Stimulated activated CD4-positive, alpha-beta T cell treated with anti-CD3 and anti-CD28 coated beads, Interleukin-1b, Interleukin-23, amount 100 ng/mL, for 1 hour (primary cell): ENCODE measurements at places on chromosomes 1 and 21.

DNA sequence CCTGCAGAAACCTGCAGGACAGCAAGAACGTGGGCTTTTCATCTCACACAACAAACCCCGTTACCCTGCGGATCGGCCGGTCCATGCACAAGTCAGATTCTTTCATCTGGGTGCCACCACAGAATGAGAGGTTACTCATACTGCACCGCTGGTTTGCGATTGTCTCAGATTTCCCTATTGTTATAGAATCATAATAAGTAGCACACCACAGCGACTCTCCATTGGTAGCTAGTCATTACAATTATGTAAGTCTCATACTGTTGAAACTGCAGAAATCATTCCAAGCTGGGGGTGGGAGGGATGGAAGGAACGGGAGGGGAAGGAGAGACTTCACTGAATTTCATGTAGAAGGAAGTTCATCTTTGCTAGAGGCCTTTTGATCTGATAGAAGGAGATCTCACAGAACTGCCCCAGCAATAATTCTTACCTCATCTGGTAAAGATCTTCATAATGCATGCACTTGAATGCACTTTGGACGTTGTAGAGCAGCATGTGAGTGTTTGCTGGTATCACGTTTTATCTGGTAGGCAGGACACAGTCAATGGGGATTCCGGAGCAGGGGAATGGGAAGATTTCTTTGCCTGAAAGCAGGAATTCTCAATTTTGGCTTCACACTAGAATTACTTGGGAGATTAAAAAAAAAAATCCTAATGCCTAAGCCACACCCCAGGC is 221.1 kb downstream of the KIF26B start:
- DNase-seq = no peak

GRCh38 chr21:32978331-32979270 is 47.1 kb upstream of the OLIG2 start:
- DNase-seq = no peak

DNA sequence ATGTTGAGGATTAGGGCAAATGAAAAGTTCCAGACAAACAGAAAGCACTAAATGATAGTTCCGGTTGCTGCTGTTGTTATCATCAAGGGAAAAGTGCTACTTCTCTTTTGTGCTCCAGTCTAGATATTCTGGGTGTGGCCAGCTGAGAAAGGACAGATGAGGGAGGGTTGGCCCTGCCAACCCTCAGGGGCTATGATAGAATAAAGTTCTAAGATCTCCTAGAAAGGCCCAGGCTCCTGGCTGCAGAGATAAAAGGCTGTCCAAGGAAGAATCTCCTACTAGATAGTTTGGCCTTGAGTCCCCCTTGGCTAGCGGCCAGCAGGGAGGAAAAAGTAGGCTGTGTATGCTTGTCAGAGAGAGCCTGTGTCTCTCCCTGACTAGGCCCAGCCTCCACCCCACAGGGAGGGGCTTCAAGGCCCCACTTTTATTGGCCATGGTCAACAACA is 31.5 kb downstream of the RIMS3 start:
- DNase-seq = no peak

DNA sequence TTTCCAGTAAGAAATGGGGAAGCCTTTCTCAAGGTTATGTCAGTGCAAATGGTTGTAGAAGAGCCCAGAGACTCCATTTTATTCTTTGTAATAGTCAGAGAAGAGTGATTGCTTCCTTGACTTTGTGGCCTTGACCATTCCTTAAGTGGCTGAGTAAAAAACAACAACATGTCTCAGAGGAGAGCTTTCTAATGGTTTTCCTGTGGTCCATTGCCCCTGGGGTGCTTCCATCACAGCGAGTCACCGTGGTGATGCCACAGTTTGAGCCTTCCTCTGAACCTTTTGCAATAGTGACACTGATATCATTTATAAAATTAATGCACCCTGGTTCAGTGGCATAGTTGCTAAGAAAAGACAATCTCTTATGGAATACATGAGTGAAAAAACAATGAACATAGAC is 38.6 kb downstream of the PAPPA2 start:
- DNase-seq = no peak

GRCh38 chr1:119861547-119861946 is 34.8 kb downstream of the ADAM30 start:
- DNase-seq = no peak

GRCh38 chr1:87673748-87674147 is 345.1 kb downstream of the LMO4 start:
- DNase-seq = no peak

DNA sequence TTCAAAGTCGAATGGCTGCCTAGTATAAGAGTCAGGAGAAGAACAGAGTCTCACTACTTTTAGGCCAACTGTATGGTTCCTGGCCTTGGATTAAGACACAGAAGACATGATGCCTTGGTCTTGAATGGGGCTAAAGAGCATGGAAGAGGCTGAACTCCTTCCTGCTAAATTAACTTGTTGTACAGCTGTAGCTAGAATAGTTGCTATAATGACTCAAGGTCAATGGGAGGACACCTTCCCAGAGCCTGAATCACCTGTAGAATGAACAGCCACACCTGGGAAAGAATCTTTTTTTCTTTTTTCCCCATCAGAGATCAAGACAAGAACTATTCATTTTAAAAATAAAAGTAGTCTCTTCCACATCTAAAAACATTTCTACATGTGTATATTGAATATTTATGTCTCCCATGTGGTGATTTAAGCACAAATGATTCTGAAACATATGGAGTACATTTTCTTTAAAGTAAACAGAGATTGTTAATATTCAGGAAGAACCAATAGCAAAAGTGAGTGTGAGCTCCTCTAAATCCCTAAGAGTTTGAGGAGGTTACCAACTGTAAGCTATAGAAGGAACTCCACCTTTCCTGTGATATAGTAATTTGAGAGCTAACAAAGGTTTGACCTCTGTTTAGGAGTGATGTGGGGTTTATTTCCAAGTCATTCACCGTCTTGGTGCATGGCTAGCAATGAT is 191.3 kb downstream of the TGFB2 start:
- DNase-seq = no peak

GRCh38 chr1:219323426-219323825 is 149.7 kb downstream of the LYPLAL1 start:
- no peak for DNase-seq

DNA sequence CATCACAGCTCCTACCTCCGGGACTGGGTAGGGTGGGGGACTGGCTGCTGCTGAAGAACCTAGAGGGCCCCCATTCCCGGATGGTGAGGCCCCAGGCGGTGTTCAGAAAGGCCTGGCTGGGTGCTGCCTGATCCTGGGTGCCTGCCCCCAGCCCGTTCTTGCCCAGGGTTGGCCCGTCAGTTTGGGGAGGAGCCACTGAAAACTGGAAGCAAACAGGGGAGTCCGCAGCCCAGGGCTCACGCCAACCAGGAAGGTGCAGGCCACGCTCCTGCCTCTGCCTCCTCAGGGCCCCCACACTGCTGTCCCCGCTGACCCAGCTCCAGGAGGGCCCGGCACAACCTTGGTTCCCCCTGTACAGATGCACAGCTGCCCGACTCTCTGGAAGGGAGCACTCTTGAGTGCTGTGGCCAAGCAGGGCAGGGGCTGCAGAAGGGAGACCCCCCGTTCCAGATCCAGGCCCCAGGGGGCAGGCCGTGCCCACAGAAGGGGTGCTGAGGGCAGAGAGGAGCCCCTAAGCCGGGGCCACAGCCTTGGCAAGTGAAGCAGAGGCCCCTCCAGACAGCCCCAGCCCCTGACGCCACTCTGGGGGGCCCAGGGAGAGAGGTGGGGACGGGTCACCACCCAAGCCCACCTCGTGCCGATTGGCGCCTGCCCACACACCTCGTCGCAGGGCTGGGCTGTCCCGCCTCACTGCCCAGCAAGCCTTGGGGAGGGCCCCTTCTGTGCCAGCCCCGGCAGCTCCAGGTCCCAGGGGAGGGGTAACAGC is 5.5 kb downstream of the C1QTNF12 start:
- DNase-seq = no peak

DNA sequence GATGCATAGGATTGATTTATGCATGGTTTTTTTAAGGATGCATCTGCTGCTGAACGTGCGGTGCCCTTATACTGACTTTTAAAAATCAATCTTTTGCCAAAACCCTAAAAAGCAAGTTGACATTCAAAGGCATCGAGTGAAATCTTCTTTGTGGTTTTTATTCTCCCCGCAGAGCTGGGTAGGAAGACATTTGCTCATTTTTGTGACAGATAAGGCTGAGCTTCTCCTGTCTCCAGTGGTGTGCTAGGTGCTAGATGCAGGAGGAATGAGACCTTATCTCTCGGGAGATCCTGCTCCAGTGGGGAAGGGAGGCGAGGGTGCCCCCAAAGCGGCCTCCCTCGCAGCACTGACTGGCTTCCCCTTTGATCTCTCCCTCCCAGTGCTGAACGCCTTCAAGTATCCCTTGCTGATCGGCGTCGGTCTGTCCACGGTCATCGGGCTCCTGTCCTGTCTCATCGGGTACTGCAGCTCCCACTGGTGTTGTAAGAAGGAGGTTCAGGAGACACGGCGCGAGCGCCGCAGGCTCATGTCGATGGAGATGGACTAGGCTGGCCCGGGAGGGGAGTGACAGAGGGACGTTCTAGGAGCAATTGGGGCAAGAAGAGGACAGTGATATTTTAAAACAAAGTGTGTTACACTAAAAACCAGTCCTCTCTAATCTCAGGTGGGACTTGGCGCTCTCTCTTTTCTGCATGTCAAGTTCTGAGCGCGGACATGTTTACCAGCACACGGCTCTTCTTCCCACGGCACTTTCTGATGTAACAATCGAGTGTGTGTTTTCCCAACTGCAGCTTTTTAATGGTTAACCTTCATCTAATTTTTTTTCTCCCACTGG is 14.9 kb upstream of the CD101 start:
- DNase-seq = peak; percentile 13

- no peak for DNase-seq
Observed at GRCh38 chr1:98421085-98421435, 240.5 kb upstream of the SNX7 start.

GRCh38 chr1:203048086-203048485 is 21.8 kb downstream of the PPFIA4 start:
- no peak for DNase-seq

GRCh38 chr21:44462834-44463200 is 7.5 kb downstream of the LRRC3 start:
- DNase-seq = no peak

GRCh38 chr1:169594391-169594790 is 8.1 kb upstream of the F5 start:
- DNase-seq = no peak
